Naive thymus-derived CD4-positive, alpha-beta T cell (primary cell): ENCODE measurements at places on chromosomes 2 and 18.

DNA sequence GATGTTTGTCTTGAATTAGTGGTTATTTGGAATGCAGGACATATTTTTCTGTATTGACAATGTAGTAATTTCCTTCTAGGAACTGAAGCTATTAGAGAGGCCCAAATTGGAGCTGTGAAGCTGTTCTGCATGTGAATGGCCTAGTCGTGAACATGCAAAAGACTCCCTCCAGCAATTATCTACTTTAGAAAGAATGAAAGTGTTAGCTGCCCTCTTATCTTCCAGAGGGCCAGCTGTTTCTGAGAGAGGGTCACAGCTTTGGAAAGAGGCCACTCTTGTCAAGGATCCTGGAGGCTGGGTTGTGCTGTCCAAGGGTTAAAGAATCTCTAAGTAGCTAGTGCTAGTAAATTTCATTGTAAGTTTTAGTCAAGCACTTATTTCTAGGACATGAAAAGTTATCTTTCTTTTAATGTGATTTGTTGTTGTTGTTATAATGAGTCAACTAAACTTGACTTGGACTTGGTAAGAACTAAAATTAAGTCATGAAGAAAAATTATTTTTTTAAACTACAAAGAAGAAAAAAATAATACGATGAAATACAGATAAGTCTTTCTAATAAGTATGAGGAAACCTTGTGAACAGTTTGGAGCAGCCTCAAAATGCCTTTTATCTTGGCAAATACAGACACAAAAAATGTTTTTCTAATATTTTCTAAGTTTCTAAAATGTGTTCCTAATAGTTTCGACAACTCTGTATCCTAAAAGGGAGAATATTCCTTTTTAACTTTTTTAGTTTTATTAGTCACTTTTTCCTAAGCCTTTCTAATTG is 36.8 kb downstream of the DPP4 start:
- DNase-seq: no peak

GRCh38 chr2:235170536-235171521 is 219.0 kb downstream of the SH3BP4 start:
- DNase-seq: no peak

GRCh38 chr2:62474176-62474575 is 31.8 kb downstream of the TMEM17 start:
- no peak for DNase-seq

- no peak for DNase-seq
Observed at GRCh38 chr18:40821596-40822243, 1133.3 kb upstream of the PIK3C3 start.

GRCh38 chr2:74447230-74447999 is 5.7 kb upstream of the RTKN start:
- DNase-seq: no peak

DNA sequence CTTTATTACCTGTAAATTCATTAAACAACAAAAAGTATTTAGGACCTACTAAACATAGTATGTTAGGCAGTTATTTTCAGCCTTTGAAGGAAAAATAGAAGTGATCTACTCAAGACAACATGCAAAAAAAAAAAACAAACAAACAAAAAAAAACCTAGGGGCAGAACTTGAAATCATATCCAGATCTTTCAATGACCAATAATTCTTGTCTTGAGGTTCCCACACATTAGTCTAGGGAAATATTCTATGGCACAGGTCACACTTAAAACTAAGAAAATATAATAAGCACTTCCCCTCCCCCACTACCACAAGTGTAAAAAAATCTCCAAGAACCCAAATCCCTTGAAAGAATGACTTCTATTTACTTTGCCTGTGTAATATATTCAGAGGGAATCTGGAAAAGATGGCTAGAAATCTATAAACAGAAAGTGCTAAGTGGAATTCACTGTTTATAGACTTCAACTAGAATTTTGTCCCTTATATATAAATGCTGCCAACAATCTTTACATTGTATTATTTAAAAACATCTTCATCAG is 3.5 kb downstream of the PELI1 start:
- no peak for DNase-seq

- no peak for DNase-seq
Observed at GRCh38 chr2:214503568-214503967, 92.7 kb downstream of the VWC2L start.

DNA sequence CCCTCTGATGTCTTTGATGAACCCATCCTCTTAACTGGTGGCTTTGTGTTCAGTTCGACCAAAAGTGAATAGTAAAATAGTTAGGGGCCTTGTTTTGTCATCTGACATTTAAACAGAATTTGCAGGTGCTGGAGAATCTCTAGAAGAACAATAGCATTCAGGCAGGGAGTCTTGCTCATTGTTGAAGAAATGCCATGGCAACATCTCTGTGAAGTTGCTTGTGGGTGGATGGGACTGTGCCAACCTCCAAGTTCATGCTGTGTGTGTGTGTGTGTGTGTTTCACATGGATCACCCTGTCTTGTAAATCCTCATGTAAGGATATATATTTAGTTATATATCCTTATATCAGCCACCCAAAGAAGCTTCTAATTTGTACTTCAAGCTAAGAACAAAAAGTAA is 66.7 kb downstream of the SKA1 start:
- no peak for DNase-seq

DNA sequence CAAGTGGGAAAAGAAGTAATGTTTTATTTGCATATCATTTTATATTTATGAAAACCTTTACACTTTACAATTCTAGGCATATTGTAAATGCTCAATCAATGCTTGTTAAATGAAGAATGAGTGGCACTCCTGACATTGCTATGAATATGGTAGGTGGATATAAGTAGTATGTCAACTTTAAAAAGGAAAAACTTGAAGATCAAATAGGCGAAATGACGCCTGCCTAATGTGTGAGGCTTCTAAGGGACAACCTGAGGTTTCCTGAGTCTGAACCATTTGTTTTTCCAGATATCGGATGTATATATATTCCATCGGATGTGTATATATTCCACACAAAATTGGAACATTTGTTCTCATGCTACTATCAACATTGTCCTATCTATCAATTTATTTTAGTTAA is 1.4 kb downstream of the STAT4 start:
- no peak for DNase-seq

GRCh38 chr18:5914016-5914415 is 18.7 kb upstream of the TMEM200C start:
- no peak for DNase-seq
